HL-60 (cell line): ENCODE measurements at places on chromosomes 16 and 17.

DNA sequence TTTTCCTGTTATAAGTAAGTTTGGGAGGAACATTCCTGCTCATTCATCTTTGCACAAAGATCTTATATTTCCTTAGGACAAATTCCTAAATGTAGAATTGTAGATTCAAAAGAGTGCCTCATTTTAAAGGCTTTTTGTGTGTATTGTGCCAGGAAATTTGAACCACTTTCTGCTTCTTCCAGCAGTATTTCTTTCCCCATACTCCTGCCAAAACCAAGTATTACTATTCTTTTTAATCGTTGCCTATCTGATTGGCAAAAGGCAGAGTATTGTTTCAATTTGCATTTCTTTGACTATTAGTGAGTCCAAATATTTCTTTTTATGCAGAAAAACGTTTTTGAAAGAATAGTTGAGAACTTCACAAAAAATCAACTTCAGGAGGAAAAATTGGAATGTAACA is 9.3 kb downstream of the ANKS4B start:
- DNase-seq = no peak

DNA sequence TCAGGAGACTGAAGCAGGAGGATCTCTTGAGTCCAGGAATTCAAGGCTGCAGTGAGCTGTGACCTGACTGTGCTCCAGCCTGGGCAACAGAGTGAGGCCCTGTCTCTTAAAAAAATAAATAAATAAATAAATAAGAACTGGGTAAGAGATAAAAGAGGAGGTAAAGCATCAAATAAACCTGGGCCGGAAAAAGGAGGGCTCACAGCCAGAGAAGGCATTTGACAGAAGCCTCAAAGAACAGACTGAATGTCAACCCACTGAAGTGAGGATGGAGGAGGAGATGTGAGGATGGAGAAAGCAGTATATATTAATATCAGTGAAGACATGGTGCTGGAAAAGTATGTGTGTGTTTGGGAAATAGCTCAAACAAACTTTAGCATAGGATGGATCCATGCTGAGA is 6.1 kb downstream of the NOG start:
- no peak for DNase-seq

DNA sequence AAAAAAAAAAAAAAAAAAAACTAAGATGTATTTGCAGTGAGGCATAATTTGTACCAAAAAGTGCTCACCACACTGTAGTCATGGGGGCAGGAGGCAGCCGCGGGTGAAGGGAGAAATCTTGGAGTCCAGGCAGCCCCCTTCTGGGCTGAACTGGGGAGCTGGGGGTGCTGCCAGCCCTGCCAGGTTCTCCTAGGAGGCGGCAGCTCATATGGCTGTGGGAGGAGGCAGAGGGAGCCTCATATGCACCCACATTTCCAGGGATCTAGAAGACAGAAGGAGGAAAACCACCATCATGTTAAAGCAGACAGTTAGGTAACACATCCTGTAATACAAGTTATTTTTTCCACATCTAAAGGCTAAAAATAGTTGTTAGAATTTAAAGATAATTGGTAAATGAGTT is 16.3 kb downstream of the MAPT start:
- no peak for DNase-seq

DNA sequence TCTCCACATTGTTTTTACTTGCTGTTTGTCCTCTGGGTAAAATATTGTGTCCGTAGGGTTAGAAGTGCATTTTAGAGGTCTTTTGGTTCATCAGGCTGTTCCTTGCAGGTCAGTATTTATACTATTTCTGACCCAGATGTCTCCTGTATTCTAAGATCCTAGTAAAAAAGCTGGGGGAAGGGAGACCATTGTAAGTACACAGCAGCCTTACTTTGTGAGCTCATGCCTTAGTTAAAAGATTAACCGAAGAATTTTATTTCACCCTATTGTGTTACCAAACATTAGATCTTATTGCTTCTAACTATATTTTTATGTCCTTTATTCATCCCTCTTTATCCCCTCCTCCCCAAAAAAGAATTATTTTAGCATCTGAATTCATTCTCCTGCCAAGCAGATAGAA is 444.1 kb upstream of the RBFOX1 start:
- DNase-seq = no peak

- DNase-seq = no peak
Observed at GRCh38 chr17:79338604-79339003, 264.0 kb downstream of the ENGASE start.

DNA sequence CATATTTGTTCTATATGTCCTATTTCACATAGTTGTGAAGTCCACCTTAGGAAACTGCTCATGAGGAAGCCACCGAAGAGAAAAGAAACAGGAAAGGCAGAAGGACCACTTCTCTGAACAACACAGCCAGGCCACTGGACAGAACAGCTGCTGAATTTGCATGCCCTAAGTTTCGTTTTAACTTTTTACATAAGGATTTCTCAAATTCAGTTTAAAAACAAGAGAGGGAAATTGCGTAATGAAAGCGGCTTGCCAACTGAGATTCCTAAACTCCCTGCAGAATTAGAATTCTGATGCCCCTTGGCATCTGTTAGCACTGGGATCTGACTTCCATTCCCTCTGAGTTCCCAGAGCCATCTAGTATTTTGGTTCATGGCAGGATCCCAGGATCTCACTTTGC is 5.0 kb upstream of the CCL8 start:
- DNase-seq = no peak

- no peak for DNase-seq
Observed at GRCh38 chr16:27772093-27772825, 222.3 kb downstream of the KATNIP start.

DNA sequence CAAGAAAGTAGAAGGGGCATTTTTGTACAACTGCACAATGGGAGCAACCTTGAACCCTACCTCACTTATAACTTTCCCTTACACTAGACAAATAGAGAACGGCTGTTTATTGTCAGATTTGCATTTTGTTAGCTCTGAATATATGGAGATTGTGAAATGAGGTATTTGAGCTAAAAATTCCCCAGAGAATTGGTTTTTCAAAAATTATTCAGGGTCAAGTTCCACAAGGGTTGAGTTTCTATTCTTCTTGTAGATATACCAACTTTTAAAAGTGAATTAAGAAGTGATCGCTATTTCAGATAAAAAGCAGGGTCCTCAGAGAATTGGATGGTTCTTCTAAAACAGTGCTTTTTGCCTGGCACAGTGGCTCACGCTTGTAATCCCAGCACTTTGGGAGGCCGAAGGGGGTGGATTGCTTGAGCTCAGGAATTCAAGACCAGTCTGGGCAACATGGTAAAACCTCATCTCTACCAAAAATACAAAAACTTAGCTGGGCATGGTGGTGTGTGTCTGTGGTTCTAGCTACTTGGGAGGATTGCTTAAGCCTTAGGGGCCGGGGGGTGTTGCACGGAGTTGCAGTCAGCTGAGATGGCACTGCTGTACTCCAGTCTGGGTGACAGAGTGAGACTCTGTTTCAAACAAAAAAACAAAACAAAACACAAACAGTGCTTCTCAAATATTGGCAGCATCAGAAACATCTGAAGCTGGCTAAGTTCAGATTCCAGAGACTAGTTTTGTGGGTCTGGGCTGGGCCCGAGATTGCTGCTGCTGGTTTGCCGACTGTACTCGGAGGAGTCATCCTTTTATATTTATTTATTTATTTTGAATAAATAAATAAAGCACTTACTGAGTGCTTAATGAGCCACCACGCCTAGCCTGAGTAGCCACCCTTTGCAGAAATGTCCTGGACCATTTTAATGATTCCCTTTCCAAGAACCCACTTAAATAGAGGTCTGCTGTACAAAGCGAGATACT is 50.9 kb downstream of the PECAM1 start:
- no peak for DNase-seq
